ENCODE measurements at places on chromosomes 3 and 15.

- DNase-seq, result no peak
Measured at GRCh38 chr3:126569390-126569975, 10.8 kb upstream of the C3orf22 start.

DNA sequence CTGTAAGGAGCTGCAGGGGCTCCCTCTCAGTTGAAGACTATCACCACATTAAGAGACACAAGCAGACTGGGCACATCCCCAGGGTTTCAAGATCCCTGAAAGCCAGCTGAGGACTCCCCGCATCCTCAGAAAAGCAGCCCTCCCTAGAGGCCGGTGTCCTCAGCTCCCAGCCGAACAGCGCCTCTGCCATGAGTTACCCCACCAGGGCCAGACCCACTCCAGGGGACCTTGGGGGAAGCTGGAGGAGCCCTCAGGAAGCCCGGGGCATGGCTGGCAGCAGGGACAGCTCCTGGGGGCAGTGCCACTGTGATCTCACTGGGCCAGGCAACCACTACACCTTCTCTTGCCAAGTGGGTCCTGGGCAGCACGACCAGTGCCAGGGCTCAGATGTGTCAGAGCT lies 8.1 kb downstream of the KLF15 start:
- DNase-seq, result no peak

DNA sequence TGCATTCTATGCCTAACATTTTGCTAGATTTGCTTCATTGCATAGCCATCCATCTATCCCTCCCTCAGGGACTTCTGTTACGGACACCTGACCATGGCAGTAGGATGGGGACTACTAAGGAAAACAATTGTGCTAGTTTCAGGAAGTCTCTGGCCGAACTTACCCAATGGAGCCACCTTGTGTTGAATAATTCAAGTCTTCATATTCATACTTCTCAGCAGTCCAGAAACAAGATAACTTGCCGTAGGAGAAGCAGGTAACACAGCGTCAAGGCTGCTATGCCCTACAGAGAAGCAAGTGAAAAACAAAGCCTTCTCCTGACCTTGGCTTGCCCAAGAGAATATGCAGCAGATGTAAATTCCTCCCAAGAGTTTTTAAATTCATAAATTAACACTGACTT lies 685.3 kb downstream of the GRM7 start:
- no peak for DNase-seq

DNA sequence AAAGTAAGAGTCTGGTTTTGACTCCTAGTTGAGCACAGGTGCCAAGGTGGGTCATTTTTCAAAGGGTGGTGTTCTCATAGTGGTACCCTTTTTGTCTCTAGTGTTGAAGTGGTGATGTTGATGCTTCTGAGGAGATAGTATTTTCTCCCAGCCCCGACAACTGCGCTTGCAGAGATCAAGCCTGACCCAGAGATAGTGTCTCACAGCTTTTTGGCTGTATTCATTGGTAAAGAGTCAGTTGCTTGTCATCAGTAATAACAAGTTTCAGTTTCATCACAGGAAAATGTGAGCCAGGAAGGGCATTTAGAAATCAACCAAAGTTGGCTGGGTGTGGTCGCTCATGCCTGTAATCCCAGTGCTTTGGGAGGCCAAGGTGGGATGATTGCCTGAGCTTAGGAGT lies 139.3 kb downstream of the NFKBIZ start:
- no peak for DNase-seq

GRCh38 chr3:187945374-187945773 lies 200.1 kb upstream of the BCL6 start:
- DNase-seq, result no peak

- no peak for DNase-seq
Measured at GRCh38 chr15:75456710-75457109, 5.2 kb upstream of the SIN3A start.

GRCh38 chr15:74631408-74631807 lies 15.8 kb downstream of the CLK3 start:
- no peak for DNase-seq

DNA sequence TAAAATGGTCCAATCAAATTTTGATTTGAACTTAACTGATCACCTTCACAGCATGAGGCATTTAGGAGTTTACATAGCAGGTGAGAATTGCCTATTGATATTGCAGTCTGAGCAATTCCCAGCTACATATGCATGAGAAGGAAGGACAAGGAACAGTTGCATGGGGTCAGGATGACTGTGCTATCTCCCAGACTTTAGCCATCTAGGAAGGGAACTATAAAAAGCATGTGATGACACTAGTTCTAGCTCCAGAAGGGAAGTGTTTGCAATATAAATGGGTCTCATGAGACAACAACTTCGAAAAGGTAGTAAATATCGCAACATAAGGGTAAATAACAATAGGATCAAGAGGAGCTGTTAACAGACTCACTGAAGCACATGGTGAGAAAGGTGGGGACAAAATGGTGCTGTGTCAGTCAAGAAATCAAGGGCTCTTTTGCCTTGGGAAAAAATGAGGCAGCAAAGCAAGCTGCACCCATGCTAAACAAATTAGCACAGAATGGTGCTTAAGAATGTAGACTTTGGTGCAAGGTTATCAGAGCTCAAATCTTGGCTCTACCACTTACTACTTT lies 90.4 kb upstream of the SLC2A2 start:
- DNase-seq, result no peak

GRCh38 chr3:133388696-133389395 lies 11.0 kb upstream of the BFSP2 start:
- DNase-seq, result no peak

Data from Ammon's horn (tissue), 1 donor.